ENCODE measurements at places on chromosomes 1 and 21.

GRCh38 chr1:195933835-195934234 is 674.4 kb downstream of the KCNT2 start:
- DNase-seq, result no peak

GRCh38 chr1:223345720-223346119 is 18.3 kb downstream of the SUSD4 start:
- DNase-seq, result no peak

- DNase-seq, result no peak
Measured at GRCh38 chr1:184930645-184931044, 43.7 kb downstream of the NIBAN1 start.

DNA sequence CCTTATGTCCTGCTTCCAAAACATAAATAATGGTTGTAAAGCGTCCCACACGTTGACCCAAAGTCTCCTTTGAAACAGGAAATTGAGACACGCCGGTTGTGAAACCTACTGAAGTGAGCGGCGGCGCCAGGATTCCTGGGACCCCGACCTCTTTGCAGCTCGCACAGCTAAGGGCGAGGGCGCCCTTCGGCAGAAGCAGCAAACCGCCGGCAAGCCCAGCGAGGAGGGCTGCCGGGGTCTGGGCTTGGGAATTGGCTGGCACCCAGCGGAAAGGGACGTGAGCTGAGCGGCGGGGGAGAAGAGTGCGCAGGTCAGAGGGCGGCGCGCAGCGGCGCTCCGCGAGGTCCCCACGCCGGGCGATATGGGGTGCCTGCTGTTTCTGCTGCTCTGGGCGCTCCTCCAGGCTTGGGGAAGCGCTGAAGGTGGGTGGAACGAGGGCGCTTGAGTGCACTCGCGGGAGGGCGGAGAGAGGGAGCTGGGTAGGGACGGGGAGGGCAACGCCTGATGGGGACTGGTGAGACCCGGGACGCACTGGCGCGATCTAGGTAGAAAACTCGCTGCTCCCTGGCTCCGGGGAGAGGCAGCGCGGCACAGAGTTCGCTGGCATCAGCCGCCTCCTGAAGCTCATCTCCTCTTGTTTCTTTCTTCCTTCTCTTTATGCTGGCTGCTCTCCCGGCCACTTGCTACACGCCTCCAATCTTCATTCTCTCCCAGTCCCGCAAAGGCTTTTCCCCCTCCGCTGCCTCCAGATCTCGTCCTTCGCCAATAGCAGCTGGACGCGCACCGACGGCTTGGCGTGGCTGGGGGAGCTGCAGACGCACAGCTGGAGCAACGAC is at the start of gene CD1D:
Gene CD1D (plus strand): TSS at position 155 of the 836 bp plus-strand sequence. CDS start 207 bp downstream, at position 362.
- no peak for DNase-seq

DNA sequence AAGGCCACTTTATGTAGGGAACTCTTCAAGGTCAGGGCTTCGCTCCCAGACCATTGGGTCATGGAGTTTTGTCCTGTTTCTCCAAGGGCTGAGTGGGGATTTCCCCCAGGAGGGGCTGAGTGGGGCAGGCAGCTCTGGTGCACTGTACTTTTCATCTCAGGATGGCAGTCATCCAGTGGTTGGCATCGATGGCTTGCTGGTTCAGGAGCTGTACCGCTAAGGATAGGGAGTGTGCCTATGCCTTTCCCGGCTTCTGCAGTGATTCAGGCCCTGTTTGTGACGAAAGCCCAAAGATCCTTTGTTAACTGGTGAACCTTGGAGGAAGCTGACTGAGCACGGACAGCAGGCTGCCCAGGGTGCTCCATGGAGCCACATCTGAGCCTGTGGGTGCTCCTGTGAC is 100.1 kb upstream of the GADD45A start:
- no peak for DNase-seq

GRCh38 chr1:2110738-2111673 is 60.8 kb downstream of the PRKCZ start:
- no peak for DNase-seq

GRCh38 chr1:243539636-243540035 is 283.8 kb downstream of the SDCCAG8 start:
- no peak for DNase-seq

DNA sequence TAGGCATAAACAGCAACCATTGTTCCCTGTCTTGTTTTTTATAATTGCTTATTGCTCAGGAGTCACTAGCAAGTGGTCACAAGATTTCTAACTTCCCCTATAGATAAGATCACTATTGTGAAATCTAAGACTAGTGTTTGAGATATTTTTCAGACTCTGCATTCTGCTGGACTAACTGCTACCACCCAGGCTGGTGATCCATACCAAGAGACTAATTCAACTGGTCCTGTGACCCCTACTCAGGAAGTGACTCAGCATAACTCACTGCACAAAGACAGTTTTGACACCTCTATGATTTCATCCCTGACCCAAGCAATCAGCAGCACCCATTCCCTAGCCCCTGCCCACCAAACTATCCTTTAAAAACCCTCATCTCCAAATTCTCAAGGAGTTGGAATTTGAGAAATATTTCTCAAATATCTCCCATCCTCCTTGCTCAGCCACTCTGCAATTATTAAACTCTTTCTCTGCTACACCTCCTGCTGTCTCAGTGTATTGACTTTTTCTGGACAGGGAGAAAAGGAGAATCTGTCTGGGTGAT is 52.7 kb downstream of the TRIM33 start:
- DNase-seq, result no peak

DNA sequence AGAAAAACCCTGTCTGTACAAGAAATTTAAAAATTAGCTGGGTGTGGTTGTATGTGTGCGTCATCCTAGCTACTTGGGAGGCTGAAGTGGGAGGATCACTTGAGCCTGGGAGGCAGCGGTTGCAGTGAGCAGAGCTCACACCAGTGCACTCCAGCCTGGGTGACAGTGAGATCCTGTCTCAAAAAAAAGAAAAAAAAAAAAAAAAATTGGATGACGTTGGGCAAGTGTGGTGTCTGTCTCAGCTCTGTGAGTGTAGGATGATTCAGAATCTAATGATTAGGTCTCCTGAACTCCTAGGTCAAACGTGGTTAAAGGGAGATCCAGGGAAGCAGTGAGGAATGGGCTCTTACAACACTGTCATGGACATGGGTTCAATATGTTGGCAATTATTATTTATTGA is 435.9 kb downstream of the KIF26B start:
- no peak for DNase-seq

DNA sequence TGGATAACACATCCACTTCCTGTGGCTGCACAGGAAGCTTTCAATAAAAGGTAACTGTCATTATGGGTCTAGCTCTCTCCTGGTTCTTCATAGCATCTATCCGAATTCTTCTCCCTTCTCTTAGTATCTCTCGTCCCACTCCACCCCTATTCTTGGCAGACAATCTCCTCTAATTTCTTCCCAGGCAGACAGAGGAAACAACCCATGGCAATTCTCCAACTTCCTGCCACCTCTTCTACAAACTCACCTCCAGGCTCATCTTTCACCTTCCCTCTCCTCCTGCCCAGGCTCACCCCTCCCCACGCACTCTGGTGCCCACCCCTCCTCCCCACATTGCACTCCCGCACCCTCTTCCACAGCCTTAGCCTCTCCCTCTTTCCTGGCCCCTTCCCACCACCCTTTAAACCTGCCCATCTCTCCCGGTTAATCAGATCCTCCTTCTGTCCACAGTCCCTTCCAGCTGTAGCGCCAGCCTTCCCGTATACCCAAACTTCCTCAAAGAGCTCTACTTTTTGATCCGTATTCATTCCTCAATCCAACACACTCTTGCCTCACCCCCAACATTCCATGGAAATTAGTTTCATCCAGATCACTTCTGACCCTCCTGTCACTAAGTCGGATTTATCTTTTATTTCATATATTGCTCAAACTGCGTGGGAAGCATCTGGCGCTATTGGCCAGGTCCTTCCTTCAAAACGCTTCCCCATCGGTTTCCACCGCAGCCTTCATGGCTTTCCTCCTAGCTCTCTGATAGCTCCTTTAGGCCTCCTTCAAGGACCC is 25.9 kb downstream of the SHISA4 start:
- DNase-seq, result no peak

DNA sequence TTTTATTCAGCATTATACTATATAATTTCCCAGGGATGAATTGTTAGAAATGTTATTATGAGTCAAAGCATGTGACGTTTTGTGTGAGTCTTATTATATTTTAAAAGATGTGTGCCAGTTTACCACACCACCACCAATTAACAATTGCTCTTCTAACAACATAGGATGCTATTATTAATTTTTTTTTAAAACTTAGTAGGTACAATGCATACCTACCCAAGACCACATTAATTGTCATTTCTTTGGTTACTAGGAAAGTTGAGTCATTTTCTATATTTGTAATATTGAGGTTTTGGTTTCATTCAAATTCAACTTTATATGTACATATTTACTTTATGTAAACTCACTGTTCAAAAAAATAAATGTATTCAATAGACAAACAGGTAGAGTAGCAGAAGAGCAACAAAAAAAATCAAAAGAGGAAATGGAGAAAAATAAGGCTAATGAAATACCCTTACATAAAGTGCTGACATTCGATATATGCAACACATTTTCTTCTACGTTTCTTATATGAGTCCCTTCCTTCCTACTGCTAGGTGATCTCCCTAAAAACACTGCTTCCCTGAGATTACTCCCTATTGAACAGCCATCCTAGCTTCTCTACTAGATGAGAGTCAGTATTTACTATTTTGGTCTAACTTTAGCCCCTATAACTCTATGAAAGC is 9.6 kb downstream of the GCLM start:
- no peak for DNase-seq

DNA sequence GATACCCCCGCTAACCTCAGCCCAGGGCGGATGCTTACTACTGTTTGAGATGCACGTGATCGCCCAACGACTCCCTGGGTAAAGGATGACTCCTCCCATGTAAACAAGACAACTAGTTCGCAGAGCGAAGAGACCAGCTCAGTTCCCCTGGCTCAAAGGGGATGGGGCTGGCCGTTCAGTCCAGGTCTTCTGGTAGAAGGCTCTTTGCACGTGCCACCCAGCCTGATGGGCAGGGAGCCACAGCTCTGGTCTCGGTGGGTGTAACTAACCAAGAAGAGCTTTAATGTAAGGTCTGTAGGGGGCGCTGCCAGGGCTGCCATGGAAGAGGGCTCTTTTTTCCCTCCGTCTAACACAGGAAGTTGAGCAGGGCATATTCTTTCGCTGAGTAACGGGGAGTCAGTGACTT is 49.4 kb upstream of the PARP1 start:
- DNase-seq, result no peak

DNA sequence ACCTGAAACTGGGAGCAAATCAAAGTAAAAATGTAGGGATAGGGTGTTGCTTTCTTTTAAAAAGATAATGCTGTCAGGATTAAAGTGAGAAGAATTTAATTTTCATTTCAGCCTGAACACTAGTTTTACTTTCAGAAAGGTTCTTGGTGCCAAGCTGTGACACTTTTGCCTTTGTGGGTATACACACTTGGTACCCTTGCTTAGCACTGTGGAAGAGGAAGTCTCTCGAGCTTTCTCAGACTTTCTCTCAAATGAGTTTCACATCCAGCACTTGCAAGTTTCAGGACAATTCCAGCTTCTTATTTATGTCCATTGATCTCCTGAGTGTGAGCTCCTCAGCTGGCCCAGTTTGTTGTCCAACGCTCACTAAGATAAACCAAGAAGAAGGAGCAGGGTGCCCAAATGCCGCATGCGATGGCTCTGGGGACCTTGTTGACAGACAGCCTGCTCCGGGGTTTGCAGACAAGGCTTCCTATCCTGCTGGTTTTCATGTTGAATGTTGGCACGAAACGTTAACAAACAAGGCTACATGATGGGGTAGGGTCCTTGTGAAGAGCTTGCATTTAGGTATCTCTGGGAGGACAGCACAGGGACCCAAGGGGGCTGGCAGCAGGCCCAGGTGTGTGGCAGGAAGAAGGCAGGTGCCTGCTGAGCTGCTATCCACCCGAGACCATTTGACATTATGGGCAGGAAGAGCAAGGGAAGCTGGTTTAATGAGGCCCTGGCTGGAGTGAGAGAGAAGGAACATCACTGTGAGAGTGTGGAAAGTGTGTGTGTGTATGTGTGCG is 79.7 kb downstream of the POFUT2 start:
- DNase-seq, result no peak

GRCh38 chr1:221923929-221924598 is 182.2 kb upstream of the DUSP10 start:
- DNase-seq, result no peak

GRCh38 chr1:198630863-198631262 is 8.0 kb upstream of the PTPRC start:
- no peak for DNase-seq

- DNase-seq, result no peak
Measured at GRCh38 chr1:169128562-169128961, 22.1 kb downstream of the ATP1B1 start.

DNA sequence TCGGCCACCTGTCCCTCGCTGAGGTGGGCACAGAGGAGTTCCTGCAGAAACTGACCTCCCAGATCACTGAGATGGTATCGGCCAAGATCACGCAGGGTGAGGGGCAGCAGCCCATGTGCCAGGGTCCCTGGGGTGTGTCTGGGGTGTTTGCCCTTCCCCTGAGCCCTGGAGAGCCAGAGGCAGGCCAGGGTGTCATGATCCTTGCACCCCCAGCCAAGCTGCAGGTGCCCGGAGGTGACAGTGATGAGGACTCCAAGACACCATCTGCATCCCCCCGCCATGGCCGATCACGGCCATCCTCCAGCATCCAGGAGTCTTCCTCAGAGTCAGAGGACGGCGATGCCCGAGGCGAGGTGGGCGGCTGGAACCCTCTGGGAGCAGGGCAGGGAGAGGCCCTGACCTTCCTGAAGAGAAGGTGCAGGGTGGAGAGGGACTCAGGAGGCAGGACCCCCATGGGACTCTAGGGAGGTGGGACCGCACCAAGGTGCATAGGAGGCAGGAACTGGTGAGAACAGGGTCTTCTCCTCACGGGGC is 69.5 kb downstream of the TRIM11 start:
- no peak for DNase-seq

GRCh38 chr1:232902774-232903350 is 47.5 kb upstream of the NTPCR start:
- DNase-seq, result no peak

- no peak for DNase-seq
Measured at GRCh38 chr1:147281950-147282349, 39.5 kb downstream of the CHD1L start.

DNA sequence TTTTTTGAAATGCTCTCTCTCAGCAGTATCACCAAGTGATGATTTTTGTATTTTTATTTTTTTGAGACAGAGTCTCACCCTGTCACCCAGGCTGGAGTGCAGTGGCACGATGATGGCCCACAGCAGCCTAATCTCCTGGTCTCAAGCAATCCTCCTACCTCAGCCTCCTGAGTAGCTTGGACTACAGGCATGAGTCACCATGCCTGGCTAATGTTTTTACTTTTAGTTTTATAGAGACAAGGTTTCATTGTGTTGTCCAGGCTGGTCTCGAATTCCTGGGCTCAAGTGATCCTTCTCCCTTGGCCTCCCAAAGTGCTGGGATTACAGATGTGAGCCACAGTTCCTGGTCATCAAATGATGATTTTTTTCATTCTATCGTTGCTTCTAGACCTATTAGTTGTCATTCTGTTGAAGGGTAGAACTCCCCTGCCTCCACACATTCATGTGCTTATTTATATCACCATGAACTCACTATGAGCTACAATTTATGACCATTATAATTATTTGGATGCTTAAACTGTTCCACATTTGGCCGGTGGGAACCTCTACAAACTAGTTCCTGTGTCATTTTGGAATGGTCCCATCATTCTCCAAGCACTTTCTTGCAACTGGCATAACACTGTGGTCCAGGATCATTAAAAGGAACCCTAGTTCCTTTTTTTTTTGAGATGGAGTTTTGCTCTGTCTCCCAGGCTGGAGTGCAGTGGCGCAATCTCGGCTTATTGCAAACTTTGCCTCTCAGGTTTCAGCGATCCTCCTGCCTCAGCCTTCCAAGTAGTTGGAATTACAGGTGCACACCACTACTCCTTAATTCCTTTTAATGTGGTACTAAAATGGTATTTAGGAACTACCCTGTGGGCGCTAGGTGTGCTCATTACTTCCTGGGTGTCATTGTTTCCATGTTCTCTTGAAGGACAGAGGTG is 20.2 kb upstream of the TOR3A start:
- DNase-seq, result no peak
